Activated T-cell treated with anti-CD3 and anti-CD28 coated beads for 48 hours (primary cell): ENCODE measurements at places on chromosomes 5 and 9.

DNA sequence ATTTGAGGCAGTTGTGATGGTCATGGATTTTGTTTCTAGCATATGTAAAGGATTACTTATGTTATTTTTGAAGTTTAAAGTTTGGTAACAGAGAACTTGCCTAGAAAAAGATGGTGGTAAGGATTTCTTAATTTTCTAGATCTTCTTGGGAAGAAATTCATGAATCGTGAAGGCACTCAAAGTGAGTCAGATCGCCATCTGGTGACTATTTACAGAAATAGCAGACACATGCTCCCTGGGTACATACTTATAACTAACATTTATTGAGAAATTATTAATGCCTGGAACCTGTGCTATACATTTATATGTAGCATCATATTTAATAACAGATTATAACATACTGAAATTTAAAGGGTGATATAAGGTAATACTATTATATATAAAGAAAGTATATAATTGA is 299.7 kb downstream of the IZUMO3 start:
- no peak for DNase-seq

DNA sequence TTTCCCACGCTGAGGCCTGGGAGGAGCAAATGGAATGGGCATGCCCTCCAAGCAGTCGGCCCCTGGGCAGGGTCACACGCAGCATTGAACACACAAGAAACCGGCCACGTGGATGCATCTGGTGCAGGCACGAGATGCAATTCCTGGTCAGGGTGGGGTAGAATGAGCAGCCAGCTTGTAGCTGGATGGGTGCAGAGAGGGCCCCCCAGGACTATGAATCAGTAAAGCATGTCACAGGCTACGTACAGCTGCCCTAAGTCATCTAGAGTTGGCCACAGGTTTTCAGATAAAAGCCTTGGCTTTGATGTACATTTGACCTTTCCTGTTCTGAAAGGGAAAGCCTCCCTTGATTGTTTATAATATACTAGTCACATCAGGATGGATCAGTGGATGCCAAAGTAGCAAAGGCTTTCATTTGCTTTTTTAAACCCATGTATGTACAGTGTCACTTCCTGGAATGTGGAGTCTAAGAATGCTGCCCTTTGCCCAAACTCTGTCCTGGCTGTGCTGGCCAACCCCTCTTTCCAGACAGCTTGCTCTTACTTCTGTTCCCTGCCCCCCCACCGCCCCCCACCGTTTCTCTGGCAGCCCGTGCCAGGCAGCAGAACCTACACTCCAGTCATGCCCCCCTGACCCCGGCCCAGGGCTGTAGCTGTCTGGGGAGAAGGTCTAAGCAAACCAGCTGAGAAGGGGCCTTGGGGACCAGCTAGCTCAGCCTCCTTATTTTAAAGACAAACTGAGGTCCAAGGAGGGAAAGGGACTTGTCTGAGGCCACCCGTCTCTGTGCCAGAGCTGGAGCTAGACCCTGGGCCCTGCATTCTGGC is 169.2 kb downstream of the HSPA4 start:
- no peak for DNase-seq

DNA sequence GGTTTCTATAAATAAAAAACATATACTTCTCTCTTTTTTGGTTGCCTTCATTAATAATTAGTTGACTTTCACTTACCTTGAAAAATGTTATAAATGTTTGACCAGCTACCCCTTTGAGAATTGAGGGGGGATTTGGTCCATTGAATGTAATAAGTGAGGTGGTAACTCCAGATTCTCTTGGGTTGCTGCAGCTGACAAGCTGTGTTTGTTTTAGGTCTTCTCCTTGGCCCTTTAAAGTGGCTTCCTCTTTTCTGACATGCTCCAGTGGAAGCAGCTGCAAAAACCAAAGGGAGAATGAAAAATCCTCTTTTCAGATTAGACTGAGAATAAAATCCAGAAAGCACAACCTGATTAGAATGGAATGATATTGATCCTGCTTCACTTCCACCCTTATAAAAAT is 410.5 kb downstream of the TMEM38B start:
- DNase-seq: no peak

DNA sequence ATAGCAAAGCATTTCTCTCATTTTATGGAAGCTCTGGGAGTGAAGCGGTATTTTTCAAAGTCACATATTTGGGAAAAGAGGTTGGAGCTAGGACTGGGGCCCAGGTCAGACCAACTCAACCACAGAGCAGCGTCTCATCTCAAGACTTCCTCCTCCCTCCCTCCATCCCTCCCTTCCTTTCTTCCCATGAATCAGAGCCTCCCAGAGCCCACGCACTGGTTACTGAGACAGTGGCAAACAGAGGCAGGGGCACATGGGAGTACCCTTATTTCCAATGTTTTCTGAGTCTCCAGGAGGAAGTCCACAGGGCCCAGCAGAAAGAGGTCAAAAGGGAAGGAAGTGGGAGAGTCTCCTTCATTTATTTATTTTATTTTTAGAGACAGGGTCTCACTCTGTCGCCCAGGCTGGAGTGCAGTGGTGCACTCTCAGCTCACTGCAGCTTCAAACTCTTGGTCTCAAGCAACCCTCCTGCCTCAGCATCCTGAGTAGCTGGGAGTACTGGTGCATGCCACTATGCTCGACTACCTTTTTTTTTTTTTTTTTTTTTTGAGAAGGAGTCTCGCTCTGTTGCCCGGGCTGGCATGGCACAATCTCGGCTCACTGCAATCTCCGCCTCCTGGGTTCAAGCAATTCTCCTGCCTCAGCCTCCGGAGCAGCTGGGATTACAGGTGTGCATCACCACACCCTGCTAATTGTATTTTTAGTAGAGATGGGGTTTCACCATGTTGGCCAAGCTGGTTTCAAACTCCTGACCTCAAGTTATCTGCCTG is 52.5 kb upstream of the CDKN2AIPNL start:
- DNase-seq: no peak

DNA sequence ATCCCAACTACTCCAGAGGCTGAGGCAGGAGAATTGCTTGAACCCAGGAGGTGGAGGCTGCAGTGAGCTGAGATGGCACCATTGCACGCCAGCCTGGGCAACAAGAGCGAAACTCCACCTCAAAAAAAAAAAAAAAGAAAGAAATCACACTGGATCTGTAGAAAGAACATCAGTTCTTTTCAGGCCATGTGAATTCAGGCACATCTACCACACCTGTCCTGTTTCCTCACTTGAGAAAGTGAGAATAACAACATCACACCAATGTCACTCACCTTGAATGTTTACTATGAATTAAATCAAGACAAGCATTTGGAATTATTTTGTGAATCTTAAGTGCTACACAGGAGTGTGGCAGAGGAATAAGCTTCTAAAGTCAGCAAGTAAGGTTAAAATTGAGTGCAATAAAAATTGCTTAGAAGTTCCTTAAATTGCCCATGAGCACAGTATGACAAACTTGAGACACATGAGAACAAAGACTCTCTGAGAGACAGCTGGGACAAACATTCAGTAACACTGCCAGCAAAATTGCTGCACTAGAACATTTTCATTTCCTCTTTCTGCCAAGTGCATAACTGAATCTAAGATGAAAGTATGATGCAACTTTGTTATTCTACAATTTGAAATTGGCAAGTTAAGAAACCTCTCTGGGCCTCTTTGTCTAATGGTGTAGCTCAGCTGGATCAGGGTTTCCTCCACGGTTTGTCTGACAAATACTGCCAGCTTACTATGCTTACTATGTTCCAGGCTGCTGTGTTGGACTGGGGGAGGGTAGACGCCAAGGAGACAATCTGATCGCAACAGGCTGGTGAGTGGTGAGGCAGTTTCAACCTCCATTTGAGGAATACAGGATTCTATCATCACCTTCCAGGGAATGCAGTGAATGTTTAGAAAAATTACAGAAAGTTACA is 1.9 kb upstream of the RIC1 start:
- peak; percentile 29 for DNase-seq

DNA sequence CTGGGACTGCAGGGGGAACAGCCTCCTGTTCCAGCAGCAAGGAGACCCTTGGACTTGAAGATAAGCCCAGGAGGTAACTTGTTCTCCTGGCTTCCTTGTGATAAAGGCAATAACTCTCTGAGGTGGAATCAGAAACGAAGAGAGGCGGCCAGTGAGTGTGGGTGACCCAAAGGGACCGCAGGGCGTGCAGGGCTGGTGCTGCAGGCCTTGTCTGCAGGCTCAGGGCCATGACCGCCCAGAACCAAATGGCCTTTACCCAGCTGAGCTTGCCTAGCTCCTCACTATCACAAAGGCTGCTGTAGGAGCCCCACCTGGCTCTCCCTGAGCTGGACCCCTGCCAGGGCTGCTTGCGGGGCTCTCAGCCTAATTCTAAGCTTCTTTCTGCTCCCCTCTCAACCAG is 72.5 kb downstream of the NDFIP1 start:
- DNase-seq: no peak

DNA sequence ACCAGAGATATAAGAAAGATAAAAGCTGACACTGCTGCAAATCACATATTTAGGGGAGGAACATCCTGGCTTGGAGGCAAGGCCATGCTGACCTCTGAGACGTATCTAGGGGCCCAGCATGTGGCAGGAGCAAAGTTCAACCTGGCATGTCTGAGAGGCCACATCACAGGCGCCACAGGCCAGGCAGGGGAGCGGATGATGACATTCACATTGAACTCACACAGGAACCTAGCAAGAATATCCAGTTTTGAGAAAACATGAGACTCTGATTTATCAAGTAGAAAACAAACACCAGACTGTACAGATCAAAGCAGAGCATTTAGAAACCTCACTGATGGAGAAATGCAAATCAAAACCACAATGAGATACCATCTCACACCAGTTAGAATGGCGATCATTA is 64.2 kb upstream of the STK32A start:
- DNase-seq: no peak

GRCh38 chr9:137114220-137114612 is 317 bp downstream of the DPP7 start:
- no peak for DNase-seq

DNA sequence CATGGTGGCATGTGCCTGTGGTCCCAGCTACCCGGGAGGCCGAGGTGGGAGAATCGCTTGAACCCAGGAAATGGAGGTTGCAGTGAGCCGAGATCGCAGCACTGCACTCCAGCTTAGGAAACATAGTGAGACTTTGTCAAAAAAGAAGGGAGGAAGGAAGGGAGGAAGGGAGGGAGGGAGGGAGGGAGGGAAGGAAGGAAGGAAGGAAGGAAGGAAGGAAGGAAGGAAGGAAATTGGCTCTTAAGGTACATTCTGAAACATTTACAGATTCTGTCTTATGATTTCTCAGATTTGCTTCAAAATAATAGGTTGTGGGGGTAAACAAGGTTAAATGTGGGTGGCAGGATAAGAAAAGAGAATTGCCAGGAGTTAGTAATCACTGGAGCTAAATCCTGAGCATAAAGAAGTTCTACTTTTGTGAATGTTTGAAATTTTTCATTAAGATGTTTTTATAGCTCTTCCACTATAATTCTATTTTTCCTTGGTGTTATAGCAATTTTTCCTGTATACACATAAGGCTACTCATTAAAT is 2.1 kb upstream of the UGT3A2 start:
- no peak for DNase-seq
